Renal cortex interstitium (tissue), 15 donors: ENCODE measurements at places on chromosomes 2 and 18. TPM values are rescaled to one million over a fixed set of nuclear protein-coding genes. Genes with fewer than 3 reads are reported as not detected.

- DNase-seq = no peak
Measured at GRCh38 chr2:24432121-24432520, 58.9 kb upstream of the NCOA1 start.

GRCh38 chr2:214706986-214707385 is 102.5 kb downstream of the BARD1 start:
- no peak for DNase-seq

- DNase-seq = no peak
Measured at GRCh38 chr2:20877960-20878359, 55.1 kb upstream of the LDAH start.

GRCh38 chr18:2627821-2628276 is 27.7 kb upstream of the SMCHD1 start:
- no peak for DNase-seq

DNA sequence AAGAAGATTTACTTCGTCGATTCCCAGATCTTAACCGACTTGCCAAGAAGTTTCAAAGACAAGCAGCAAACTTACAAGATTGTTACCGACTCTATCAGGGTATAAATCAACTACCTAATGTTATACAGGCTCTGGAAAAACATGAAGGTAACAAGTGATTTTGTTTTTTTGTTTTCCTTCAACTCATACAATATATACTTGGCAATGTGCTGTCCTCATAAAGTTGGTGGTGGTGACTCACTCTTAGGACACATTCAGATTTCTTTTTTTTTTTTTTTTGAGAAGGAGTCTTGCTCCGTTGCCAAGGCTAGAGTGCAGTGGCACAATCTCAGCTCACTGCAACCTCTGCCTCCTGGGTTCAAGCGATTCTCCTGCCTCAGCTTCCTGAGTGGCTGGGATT is 26.8 kb downstream of the MSH2 start:
- no peak for DNase-seq

GRCh38 chr2:234494361-234495250 is 2.3 kb downstream of the ARL4C start:
- no peak for DNase-seq

- DNase-seq = no peak
Measured at GRCh38 chr2:54872780-54873179, 149.3 kb downstream of the EML6 start.

GRCh38 chr18:70228536-70228935 is 23.0 kb upstream of the RTTN start:
- no peak for DNase-seq

DNA sequence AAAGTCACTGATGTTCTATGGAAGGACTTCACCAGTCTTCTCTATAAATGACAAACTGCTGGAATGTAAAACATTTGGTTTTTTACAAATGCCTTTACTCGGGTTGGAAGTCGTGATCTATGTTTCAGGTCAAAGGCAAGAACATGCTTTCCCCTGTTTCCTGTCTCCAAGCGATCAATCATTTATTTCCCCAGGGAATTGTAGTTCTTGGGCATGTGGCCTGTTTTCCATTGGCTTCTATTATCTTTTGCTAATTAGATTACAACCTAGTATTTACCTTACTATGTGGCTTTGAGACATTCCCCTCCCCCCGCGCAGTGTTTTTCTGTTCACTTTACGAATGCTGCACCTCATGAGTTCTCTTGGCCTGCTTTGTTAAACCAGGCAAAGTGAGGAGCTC is 684.2 kb downstream of the EPHA4 start:
- DNase-seq = peak; percentile 43

DNA sequence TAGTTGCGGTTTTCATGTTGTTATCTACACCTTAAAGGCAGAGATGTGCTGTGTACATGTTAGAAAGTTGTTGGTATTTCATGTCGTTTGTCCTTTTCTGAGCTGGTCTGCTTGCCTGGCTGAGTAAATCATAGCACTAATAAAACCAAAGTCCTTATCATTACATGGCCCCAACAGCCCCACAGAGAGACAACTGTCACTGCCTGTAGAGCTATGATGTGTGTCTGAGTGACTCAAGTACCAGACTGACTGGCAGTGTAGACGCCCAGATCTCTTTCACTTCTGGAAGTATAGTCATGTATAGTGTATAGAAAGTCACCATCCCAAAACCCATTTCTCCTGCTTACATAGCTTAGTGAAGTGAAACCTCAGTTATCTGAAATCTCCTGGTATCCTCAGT is 4.3 kb downstream of the SOCS6 start:
- no peak for DNase-seq

The OTOF gene
- 0.20 TPM for polyA plus RNA-seq

The CREG2 gene
- 1.7 TPM for polyA plus RNA-seq

The ARL6IP6 gene
- 56.5 TPM for polyA plus RNA-seq

The C1QL2 gene
- not detected for polyA plus RNA-seq

The FHOD3 gene
- polyA plus RNA-seq = 48.8 TPM

The SCYGR4 gene
- polyA plus RNA-seq = not detected
